RKO (cell line): ENCODE measurements at places on chromosomes 5 and 9.
A peak's percentile ranks its signal among the peaks of the same experiment; 100 is the strongest.

DNA sequence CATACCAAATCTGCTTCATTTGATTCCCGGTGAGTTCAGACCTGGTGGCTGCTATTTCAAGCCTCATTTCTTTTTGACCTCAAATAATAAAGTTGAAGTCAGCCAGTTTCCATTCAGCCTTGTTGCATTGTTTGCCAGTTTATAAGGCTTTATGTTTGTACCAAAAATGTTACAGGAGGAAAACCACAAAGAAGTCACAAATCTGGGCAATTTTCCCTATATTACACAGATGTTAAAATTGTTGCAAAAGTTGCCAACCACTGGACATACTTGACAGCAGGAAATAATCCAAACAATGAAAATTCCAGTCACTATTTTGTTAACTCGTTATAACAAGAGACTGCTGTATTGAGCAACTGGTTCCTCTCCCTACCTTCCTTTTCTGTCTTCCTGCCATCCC, 1325.0 kb upstream of the DMAC1 start:
- DNase-seq = no peak

DNA sequence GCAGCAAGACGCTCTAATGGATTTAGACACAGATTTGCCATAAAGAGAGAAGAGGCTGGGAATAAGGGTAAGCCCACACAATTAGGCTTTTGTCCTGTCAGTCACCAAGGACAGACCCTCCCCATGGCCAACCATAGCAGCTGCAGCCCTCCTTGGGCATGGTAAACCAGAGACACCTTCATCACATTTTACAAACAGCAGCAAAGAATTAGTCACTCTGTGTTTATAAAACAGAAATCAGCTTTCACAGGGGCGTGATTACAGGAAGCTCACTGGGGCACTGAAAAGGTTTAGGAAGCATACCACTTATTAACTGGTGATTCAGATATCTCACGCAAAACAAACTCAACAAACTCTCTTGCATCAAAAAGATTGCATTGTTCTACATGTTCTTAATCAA, 37.3 kb upstream of the ZNF622 start:
- DNase-seq = no peak

DNA sequence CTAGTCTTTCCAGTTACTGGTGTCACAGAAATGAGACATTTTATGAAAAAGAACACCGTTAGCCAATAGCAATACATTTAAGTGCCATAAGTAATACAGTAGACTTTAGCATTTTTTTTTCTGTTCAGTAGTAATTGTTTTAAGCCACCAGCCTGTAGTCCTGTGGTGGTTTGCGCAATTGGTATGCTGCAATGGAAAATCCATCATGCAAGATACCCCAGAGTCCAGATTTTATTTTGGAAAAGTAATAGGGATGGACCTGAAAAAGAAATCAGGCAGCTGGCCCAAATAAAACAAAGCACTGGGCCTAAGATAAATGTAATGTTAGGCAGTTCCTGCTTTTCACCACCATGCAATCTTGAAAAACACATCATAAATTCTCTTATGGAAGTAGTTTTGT, 94.6 kb upstream of the RASGRF2 start:
- DNase-seq = no peak

DNA sequence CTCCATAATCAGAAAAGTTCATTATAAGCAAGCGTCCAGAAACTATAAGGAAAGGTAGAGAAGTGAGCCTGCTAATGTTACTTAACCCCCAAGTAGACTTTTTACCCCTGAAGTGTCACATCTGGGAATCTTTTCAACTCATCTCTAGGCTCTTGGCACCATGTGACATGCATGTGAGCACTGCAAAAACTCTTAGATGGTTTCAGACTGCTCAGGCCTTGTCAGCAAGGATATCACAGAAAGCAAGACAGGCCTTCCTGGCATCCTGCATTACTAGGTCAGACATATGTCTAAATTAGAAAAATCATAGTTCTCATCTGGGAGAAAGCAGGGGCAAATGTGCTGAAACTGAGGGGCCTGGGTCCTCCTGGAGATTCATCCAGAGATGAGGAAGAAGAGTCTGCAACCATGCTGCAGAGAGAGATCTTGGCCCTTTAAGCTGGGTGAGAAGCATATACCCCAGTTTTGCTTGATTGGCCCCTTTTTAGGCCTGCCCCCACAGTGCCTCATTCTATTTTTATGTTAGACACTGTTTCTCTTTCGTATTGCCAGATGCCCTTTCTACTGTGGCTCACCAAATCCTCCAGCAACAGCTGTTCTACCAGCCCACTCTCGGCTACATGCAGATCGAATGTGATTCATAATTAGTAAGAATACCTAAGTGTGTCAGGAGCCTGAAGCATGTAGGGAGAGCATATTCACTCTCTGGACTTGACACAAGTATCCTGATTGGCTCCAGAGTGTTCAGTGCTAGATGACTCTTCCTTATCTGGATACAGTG, 19.0 kb downstream of the TMEM8B start:
- peak; percentile 97 for DNase-seq

DNA sequence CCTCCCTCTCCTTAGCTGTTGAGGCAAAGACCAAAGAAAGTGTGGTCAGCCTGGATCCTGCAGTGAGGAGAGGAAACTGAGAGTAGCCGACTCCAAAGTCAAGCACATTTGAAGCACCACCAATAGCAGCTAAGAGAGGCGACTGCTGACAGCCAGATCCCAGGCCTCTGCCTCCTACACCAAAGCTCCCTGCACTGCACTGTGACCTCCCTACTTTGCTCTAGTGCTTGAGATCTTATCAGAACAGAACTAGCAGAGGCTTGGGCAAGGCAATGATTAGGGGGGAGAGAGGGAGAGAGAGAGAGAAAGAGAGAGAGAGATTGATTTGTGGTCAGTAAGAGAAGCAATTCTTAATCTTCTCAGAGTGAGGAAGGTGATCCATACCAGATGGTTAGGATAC, 216.3 kb downstream of the CDK5RAP2 start:
- no peak for DNase-seq

GRCh38 chr9:16732546-16732945, 137.9 kb downstream of the BNC2 start:
- no peak for DNase-seq

DNA sequence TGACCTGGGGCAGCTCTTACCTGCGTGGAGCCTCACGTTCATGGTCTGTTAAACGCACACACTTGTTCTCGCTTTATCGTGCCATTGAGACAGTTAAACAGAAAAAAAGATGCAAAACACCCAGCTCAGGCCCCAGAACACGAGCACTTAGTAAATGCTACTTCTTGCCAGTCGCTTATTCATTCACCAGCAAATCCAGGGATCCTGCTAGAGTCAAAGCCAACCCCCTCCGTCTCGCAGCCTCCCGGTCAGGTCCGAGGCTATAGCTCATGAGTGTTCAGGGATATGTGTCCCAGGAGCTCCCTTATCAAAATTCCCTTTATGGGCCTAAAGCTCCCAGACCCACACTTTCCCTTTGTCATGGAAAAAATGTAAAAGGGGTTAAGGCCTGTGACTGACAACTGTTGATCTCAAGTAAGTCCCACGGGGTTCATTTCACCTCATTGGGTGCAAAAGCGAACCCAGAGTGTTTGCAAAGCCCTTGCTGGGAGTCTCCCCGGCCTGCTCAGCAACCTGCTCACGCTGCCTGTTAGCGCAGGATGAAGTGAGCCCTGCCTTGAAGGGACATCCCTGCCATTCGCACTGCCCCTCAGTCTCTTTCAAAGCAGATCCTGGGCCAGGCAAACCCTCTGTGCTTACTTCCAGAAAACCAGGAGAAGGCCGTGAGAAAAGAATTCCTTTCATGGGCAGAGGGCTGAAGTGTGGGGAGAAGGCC, 40.7 kb downstream of the HRH2 start:
- no peak for DNase-seq

DNA sequence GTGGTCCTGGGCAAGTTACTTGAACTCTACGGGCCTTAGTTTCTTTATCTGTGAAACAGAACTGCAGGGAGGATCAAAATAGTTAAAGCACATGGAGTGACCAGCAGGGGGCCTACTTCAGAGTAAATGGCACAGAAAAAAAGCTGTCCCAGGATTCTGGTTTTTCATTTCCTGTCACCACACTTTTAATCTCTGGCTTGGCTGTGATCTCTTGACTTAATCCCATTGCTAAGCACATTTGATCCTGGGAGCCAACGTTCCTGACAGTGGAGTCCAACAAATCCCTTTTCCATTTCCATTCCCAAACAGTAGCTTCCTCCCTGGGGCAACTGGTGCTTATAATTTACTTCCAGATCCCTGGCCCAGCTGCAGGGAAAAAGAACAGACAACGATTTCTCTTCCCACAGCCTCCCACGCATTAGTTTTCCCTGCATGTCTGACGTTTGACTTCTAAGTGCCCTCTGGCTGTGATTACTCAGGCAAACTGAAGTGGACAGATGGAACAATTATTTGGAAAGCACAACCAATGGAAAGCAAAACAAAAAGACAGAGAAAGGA, 136.5 kb upstream of the STK32A start:
- peak; percentile 47 for DNase-seq

DNA sequence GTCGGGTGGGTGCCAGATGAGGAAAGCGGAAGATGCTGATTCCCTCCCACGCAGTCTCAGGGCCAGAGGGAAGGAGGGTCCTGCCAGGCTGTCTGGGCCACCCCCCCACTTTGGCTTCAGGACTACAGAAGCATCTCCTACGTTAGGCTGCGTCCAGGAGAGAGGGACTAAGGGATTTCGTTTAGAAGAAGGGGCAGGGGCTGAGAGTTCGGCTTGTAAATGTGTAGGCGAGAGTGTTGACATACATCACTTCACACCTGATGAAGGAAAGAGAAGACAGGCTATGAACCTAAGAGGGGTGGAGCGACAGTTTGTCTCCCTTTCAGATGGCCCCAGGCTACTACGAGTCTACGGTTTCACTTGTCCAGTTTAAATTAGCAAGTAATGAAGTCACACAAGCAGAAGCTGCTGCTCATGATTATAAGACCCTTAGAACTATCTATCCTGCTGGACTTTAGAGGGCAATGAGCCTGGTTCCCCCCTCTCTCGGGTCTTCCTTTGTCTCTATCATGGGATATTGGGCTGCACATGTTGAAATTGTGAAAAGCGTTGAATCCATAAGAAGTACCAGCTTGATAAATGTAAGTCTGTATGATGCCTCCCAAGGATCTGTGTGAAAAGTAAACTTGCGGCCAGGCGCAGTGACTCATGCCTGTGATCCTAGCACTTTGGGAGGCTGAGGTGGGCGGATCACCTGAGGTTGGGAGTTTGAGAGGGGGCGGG, 193.0 kb downstream of the AOPEP start:
- DNase-seq = no peak

GRCh38 chr5:124596595-124597421, 149.6 kb downstream of the ZNF608 start:
- no peak for DNase-seq

DNA sequence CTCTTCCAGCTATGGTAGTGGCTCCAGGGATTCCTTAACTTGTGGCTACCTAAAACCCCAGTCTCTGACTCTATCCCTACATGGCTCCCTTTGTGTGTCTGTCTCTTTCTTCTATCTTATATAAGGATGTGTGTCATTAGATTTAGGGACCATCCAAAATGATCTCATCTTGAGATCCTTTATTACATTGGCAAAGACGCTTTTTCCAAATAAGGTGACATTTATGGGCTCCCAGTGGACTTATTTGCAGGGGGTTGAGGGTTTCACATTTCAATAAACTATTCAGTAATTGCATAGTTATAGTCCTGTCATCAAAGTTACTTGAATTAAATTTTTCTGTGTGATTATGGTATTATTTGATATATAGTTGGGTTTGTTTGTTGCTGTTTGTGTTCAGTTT, 59.2 kb downstream of the NIPBL start:
- no peak for DNase-seq
